NCI-H2171 (cell line): ENCODE measurements at places on chromosomes 7 and 10.

- no peak for DNase-seq
Observed at GRCh38 chr7:65233409-65234034, 140.1 kb upstream of the ZNF92 start.

DNA sequence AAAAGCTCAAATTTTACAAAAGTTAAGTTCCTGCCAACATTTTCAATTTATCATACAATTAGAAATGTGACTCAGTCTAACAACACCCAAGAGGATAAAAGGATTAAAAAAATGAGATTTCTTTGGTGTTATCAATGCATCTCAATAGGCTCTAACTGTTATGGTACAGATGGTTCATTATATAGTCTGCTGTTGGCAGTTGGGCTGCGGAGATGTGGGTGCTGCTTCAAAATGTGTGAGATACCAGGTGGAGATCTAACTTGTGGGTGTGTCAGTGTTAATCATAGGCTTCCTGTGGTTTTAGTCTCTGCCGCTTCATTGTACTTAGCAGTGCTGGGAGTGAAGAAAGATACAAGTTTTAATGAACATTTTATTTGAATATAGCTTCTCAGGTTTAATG lies 231.2 kb downstream of the EXOC4 start:
- peak; percentile 51 for DNase-seq

DNA sequence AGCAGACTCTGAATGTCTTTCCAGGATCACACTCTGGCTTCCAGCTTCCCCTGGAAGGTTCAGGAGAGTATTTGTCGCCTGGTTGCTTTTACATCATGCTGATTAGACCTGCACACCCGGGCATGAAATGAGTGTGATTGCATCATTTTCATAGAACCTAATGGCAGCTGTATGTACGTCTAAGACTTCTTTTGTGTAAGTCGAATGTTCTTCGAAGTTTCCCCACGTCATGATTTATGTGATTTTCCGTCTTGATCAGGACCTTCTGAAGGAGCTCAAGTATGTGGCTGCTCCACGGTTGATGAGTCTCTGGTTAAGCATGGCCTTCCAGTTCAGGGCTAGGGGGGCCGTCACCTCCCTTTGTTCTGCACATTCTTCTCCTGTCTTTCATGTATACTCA lies 4.5 kb downstream of the EIF4H start:
- DNase-seq = no peak

DNA sequence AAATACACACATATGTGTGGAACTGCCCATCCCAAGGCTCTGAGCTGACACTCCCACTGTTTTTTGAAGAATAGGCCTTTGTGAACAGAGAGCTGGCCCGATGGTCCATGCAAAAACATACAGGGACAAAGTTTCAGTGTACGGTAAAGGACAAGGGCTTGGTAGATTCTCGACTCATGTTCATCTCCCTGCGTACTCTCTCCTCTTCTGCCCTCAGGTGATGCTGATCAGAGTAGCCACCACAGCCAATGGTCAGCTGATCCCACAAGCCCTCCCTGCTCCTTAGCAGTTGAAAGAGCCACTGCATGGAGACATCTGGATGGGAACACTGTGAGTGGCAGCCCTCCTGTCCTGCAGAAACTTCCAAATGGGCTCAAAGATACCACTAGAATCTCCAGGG lies 23.1 kb upstream of the C10orf71 start:
- no peak for DNase-seq

GRCh38 chr7:158499082-158499455 lies 88.6 kb downstream of the PTPRN2 start:
- DNase-seq = no peak
